ENCODE measurements at places on chromosomes 11 and 22.

DNA sequence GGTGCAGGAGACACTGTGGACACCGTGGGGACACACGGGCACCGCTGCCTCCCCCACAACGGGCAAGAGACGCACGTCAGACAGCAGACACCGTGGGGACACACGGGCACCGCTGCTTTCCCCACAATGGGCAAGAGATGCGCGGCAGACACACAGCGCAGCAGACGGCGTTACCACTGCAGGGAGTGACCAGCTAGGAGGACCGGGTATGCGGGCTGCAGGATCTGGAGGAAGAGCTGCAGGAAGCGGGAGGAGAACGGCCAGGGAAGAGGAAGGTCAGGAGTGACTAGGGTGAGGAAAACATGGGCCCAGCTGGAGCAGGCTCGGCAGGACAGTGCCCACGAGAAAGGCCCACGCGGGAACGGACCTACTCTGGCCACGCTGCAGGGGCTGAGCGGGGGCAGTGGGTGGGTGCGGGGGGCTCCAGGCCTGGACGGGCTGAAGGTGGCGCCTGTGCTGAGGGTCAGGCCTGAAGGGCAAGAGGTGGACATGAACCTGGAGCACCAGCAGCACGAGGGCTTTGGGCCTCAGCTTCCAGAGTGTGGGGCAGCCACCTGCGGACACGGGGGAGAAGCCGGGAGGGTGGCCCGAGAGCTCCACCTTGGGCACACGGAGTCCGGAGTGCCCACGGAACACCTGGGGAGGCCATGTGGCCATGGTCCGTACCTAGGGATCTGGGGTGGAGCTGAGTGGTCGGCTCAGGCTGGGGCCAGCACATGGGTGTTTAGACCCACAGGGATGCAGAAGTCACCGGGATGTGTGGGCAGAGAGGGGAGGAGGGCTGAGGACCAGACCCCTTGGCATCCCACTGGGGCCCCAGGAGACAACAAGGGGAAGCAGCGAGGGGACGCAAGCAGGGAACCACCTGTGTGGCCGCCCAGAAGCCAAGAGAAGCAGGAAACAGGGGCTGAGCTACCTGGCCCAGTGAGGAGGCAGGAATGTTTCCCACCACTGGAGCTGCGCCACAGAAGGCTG is 16.5 kb downstream of the TOLLIP start:
- no peak for DNase-seq

- no peak for DNase-seq
These were observed 62.6 kb downstream of the BUD13 start for GRCh38 chr11:116710001-116710674.

DNA sequence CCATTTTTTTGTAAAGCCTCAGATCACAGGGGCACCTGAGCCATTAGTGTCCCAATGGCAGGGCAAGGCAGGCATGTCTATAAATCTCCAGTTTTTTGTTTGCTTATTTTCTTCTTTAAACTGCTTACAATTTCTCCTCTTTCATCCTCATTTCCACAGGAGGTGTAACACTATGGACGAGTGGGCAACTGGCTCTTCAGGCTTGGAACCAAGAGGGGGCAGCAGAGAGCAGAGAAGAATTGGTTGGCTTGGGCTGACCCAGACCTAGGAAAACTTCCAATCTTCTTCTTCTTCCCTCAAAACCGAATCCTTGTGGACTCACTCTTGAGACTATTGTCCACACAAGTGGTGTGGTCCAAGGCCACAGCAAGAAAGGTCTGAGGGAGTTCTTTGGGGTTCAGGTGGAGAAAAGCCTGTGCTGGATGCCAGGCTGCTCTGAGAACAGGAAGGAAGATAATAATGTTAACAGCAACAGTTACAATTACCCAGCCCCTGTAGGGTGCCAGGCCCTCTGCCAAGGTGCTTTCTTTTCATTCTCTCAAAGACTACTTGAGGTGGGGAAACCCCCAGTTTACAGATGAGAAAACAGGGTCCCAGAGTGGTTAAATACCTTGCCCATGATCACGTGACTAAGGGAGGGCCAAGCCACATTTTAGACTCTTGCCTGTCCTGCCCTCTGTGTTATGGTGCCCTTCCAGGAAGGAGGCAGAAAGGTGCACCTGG is 70.7 kb upstream of the E2F8 start:
- peak; percentile 41 for DNase-seq

DNA sequence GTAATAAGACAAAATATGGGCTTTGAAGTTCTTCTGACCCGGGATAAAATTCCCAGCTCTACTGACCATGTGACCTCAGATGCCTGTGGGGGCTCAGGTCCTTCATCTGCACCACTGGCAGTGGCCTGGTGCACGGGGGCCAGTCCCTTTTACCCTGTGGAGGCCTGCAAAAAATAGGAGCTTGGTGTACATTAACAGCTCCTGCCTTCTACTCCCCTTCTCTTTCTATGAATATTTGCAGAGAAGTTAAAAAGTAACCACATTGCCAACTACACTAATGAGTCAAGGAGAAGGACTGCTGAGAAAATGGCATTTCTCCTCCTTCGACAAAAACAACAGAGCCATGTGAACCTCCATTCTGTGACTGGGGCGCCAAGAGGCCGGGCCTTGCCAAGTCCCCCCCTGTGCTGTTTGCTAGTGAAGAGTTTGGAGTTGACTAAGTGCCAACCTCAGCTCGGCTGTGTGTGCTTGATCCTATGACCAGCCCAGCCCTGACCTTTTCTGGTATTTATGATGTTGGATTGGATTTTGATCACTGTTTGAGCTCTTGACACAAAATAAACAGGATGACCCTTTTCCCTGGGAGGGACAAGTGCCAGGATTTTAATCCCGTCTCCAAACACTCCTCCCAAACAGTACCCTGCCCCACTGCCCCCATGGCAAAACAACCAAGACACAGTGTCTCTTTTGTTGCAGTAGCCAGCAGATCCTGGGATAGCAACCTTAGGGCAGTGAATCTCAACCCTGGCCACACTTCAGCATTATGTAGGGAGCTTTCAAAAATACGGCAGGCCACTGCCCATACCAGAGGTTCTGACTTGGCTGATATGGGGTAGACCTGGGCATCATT is 380.1 kb downstream of the LARGE1 start:
- DNase-seq = no peak

DNA sequence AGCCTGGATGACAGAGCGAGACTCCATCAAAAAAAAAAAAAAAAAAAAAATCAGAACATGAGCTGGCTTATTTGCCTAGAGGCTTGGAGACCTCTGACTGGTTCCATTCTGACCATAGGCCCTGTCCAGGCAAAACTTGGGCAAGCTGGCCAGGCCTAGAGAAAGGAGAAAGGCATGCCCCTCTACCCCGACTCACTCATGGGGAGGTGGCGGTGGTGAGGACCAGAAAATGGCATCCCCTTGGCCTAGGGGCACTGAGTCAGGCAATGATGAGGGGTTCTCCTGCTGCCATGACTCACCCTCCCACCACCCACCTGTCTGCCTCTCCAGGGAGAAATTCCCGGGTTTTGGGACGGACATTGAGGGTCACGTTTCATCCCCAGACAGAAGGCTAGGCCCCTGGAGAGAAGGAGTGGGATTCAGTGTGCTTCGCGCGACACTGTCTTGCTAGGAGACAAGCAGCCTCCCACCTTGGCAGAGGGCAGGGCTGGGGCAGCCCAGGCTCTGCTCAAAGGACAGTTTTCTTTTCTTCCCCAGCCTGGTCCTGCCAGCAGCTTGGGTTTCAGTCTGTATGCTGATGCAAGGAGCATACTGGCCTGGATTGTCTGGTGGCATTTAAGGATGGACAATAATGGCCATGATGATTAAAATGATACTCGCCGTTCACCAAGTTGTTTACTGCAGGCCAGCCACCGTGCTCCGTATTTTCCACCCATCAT is 17.2 kb downstream of the TOB2 start:
- DNase-seq = no peak

DNA sequence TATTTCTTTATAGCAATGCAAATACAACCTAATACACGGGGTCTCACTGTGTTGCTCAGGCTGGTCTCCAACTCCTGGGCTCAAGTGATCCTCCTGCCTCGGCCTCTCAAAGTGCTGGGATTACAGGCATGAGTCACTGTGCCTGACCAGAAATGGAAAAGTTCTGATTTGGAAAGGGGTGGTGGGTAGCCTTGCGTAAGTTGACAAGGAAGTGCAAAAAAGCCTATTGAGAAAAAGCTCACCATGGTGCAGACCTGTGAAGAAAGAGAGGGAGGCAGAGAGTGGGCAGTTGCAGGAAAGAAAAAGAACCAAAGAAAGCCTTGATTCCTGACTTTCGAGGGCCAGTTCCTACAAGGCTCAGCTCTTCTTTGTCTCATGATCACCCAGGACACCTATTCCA is 27.1 kb downstream of the AGBL2 start:
- DNase-seq = no peak

DNA sequence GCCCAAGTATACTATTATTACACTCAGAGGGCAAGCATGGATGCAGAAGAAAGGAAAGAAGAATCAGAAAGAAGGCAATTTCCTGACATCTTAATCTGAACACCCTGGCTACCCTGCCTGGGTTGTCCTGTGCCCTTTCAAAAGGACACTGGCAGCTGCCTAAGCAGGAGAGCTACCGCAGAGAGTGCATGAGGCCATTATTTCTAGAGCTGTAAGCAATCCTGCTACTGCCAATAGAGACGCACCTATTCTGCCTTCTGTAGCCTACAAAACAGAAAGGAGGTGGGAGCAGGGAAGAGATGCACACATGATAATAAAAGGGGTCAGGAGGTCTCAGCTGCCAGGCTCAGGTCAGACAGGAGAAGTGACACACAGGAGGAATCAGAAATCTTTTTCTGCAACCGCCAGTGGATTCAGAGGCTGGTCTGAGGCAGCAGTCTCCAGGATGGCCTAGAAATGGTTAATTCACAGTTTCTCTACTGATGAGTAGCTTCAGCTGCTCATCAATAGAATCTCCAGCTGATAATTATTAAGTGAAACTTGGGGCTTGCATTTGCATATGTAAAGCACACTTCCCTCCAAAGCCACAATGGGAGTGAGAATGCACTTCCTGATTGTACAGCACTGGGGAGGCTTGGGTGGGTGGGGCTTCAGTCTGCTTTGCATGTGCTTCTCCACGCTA is 253.9 kb downstream of the LARGE1 start:
- DNase-seq = no peak

GRCh38 chr11:57761301-57762234 is at the start of gene CTNND1:
CTNND1 (plus strand) TSS chr11:57761802; CDS start chr11:57791479, 29,677 bp downstream.
- peak; percentile 97 for DNase-seq

DNA sequence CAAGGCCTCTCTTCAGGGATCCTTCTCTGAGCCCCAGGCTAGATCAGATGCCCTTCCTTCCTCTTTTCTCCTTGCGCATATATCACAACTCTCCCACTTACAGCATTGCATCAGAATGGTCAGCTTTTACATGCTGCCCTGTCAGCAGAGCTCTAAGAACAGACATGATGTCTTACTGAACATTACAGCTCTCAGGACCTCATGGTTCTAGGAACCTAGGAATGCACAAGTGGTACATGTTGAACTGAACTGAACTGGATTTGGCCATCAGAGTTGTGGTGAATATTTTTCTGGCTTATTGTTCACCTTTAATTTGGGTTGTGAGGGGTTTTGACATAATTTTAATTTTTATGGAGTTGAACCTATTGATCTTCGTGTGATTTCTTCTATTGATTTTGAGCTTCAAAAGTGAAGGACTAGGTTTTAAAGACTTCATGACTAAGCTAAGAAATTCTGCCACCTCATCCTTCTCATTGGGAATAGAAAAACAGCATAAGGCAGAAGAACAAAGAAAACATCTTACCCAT is 37.7 kb upstream of the SPON1 start:
- DNase-seq = no peak

- no peak for DNase-seq
These were observed 118.9 kb downstream of the MICAL3 start for GRCh38 chr22:17905445-17905844.

DNA sequence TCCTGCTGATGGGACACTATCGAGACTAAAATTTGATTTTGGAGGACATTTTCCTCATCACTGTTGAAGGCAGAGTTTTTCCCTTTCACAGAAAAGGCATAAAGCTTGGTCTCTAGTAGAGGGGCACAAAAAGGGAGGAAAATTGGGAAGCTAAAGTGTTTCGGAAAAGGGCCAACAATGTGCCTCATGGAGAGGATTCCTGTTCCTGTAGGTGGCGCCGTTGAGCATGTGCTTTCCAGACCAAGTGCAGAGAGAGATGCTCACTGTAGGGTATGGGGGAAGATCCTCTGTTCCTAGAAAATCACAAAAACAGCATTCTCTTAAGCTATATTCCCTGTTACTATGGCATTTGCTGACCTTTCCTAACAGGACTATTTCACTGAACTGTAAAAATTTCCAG is 18.4 kb upstream of the OR4C5 start:
- DNase-seq = no peak

- no peak for DNase-seq
These were observed 15.0 kb downstream of the POGLUT3 start for GRCh38 chr11:108483163-108483562.

DNA sequence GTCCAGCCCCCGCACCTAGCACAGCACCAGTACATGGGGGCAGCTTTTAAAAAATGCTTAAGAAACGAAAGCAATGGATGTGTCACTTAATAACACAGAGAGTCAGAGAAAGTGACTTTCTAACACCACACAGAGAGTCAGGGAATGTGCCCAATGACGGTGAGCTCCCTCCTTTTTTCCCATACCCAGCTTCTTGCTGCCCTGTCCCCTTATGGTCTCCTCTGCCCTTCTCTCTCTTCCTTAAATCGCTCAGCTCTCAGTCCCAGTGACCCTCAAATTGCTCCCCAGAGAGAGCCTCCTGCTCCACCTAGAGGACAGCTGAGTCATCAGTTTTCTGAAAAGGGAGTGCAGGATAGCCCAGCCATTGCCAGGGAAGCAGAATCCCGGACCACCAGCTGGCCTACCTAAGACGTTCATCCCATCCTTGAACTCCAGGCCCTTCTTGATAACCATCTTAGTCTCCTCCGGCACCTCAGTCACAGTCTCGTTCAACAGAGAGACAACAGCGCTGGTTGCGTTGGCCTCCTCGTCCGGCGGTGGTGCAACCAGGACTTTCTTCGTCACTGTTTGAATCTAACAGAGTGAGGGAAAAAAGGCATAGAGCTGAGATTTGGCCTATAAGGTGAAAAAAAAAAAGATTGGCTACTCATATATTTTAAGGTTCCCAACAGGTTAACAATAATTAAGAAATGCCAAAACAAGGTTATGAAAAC is 113.5 kb downstream of the SLC1A2 start:
- peak; percentile 48 for DNase-seq

DNA sequence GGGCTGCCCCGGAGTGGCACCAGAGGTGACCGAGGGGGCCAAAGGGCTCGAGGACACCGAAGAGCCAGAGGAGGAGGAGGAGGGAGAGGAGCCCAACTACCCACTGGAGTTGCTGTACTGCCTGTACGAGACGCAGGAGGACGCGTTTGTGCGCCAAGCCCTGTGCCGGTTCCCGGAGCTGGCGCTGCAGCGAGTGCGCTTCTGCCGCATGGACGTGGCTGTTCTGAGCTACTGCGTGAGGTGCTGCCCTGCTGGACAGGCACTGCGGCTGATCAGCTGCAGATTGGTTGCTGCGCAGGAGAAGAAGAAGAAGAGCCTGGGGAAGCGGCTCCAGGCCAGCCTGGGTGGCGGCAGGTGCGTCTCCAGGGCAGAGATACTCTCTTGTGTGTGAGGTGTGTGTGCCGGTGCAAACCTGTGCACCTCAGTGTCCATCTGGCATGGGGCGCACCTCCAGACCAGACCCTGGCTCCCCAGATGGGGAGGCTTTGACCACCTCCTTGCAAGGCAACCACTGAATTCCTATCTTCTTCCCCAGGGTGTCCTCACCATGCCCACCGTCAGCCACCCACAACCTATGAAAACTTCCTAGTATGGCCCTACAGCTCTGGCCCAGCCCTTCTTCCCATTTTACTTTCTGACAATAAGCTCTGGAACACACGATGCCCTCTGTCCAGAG is 3.4 kb downstream of the NLRP6 start:
- DNase-seq = no peak

- peak; percentile 83 for DNase-seq
These were observed 61.6 kb downstream of the DYNC2H1 start for GRCh38 chr11:103170865-103171264.
